ENCODE measurements at places on chromosomes 5 and 9. TPM values are rescaled to one million over a fixed set of nuclear protein-coding genes. Genes with fewer than 3 reads are reported as not detected.

Gene FCN2
- total RNA-seq = 0.46 TPM

Gene NR6A1
- total RNA-seq = 1.2 TPM

Gene TAF1L
- not detected for total RNA-seq

Gene LPAR1
- total RNA-seq = 4.1 TPM

Gene SPATA31C1
- total RNA-seq = not detected

Gene ALG2
- 15.1 TPM for total RNA-seq

Gene ANAPC2
- 26.7 TPM for total RNA-seq

Gene DDX46
- 34.8 TPM for total RNA-seq

Gene RXRA
- 60.9 TPM for total RNA-seq

Gene RGS14
- 3.0 TPM for total RNA-seq

Gene SPAAR
- total RNA-seq = 7.6 TPM

Gene INSL6
- total RNA-seq = not detected

Gene RAB3C
- total RNA-seq = 0.30 TPM

Gene RASEF
- 0.24 TPM for total RNA-seq

Gene RNF183
- total RNA-seq = not detected

Gene LCN12
- 5.2 TPM for total RNA-seq

Gene FIBCD1
- 0.51 TPM for total RNA-seq

Gene SLC46A2
- not detected for total RNA-seq

Gene TCF7
- 2.1 TPM for total RNA-seq

Gene SEPTIN8
- total RNA-seq = 31.2 TPM

Gene EPB41L4B
- 2.4 TPM for total RNA-seq

Gene SOX30
- total RNA-seq = 0.17 TPM

Gene BTNL3
- 0.17 TPM for total RNA-seq

Gene PRUNE2
- total RNA-seq = 1.4 TPM

Gene IGFBPL1
- not detected for total RNA-seq

Gene SPINK6
- total RNA-seq = not detected

Gene AHRR
- total RNA-seq = not detected

Gene POU5F2
- 0.32 TPM for total RNA-seq
